Pancreas (tissue), 10 donors: ENCODE measurements at places on chromosomes 5 and 9. TPM values are rescaled to one million over a fixed set of nuclear protein-coding genes. Genes with fewer than 3 reads are reported as not detected.

DNA sequence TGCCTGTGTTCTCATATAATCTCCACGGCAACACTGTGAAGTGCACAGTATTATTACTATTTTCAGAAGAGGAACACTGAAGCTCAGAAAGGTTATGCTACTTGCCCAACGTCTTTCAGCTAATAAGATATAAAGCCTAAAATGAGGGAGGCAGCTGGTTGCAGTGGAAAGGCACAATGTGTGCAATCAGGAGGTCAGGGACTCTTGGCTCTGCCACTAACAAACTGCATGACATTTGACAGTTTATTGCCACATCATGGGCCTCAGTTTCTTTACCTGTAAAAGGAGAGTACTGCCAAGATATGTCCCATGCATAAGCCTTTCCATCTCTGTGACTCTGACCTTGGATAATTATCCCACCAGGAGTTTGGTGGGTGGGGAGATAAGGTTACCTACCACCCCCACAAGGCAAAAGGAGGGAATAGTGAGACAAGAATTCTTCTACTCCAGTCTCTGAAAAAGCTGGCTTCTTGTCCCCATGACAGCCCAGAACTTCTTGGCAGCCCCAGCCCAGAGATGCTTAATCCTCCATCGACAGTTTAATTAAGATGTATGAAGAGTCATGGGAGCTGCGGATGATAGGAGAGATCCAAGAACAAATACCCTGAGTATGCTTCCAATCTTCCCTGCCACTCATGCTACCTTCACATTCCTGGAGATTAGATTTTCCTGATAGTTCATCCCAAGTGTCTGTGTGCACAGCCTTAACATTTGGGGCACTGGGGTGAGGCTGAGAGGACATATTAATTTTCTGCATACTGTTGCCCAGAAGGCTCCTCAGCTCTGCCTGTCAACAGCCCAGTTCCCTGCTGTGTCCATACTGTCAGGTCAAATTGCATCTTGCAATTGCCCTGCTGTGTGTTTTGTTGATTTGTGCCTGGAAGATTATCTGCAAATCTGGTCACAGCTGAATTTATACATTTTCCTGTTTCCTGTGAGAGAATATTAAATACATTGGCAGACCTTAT lies 271.2 kb downstream of the FAM114A2 start:
- no peak for DNase-seq
- no peak overlapping the region for H3K27ac ChIP-seq
- no peaks in the 10 kb centered on the region for H3K36me3 ChIP-seq
- H3K4me1 ChIP-seq = no peaks in the 10 kb centered on the region
- no peak overlapping the region for H3K4me3 ChIP-seq
- no peaks in the 10 kb centered on the region for H3K27me3 ChIP-seq

- H3K4me1 ChIP-seq = no peaks in the 10 kb centered on the region
- H3K4me3 ChIP-seq = no peak overlapping the region
- no peak overlapping the region for H3K27ac ChIP-seq
- no peaks in the 10 kb centered on the region for H3K27me3 ChIP-seq
- H3K36me3 ChIP-seq = no peaks in the 10 kb centered on the region
Measured at GRCh38 chr9:19440823-19441580, 32.2 kb downstream of the ACER2 start.

GRCh38 chr5:139593716-139594319 lies 32.7 kb downstream of the UBE2D2 start:
- peaks cover 20% of the 10 kb centered on the region for H3K4me1 ChIP-seq
- no peak for DNase-seq
- H3K4me3 ChIP-seq = no peak overlapping the region
- H3K27ac ChIP-seq = no peak overlapping the region
- H3K36me3 ChIP-seq = no peaks in the 10 kb centered on the region

The TNC gene
- 1.2 TPM for polyA plus RNA-seq

The DAB2IP gene
- 14.7 TPM for polyA plus RNA-seq

DNA sequence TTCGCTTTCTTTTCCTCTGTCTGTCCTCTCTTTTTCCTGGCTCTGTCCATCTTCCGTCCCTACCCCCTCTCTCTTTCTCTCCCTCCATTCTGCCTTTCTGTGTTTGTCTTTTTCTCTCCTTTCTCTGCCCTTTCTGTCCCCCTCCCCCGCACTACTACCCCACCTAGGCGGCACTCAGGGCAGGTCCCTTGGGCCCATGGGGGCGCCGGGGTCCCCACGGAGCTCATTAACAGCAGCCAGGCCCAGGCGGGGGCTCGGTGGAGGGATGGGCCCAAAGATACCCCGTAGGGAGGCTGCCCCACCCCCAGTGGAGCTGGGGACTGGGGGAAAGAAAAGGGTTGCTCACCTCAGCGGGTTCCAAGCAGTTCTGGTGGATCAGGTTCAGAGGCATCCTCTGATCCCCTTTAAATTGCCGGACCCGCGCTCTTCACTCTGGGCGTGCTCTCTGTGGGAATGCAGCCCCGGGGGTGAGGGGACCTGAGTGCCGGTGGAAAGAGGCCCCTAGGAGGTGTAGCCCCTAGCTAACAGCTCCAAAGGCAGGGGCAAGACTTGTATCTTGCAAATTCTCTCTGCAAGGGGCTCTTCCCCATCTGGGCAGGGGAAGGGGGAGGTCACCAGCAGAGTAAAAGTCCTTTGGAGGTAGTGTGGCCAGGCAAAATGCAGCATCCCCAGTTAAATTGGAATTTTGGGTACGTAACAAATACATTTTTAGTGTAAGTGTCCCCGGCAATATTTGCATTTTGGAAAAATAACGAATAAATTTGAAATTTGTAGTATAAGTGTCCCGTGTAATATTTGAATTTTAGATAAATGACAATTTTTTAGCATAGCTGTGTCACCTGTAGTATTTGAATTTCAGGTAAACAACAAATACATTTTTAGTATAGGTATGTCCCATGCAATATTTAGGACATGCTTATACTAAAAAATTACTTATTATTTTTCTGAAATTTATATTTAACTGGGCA lies 7.4 kb downstream of the LHX2 start:
- no peak for DNase-seq
- peaks cover 21% of the 10 kb centered on the region for H3K27me3 ChIP-seq
- no peaks in the 10 kb centered on the region for H3K4me1 ChIP-seq
- H3K4me3 ChIP-seq = no peak overlapping the region

The NUTM2F gene
- polyA plus RNA-seq = 0.11 TPM

The TTC1 gene
- polyA plus RNA-seq = 27.6 TPM

- no peaks in the 10 kb centered on the region for H3K27me3 ChIP-seq
- no peak overlapping the region for H3K27ac ChIP-seq
- H3K36me3 ChIP-seq = no peaks in the 10 kb centered on the region
- DNase-seq = no peak
- H3K4me3 ChIP-seq = no peak overlapping the region
Measured at GRCh38 chr5:142250119-142250518, 74.7 kb downstream of the SPRY4 start.

GRCh38 chr5:135662683-135663082 lies 83.9 kb upstream of the CXCL14 start:
- H3K4me3 ChIP-seq = no peak overlapping the region
- H3K27ac ChIP-seq = no peak overlapping the region
- no peak for DNase-seq
- no peaks in the 10 kb centered on the region for H3K4me1 ChIP-seq
